ENCODE measurements at places on chromosomes 6 and 20.

- DNase-seq: no peak
Observed at GRCh38 chr6:85405175-85405852, 44.6 kb upstream of the NT5E start.

GRCh38 chr20:56736285-56736857 lies 107.3 kb downstream of the TFAP2C start:
- DNase-seq: no peak

- no peak for DNase-seq
Observed at GRCh38 chr20:2701671-2702081, 9.1 kb downstream of the EBF4 start.

DNA sequence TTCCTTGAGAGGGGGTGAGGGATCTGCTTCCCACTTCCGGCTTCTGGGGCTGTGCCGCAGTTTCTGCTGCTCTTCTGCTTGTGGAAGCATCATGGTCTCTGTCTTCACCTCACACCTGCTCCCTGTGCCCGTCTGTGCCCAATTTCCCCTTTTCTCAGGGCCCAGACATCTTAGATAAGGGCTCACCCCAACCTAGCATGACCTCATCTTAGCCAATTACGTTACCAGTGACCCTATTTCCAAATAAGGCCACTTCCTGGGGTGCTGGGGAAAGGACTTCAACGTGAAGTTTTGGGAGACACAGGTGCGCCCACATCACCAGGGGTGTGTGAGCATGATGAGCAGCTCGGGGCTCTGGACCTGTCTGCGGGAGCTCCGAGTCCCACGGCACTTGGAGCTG lies 20.7 kb upstream of the RBBP8NL start:
- DNase-seq: no peak

- no peak for DNase-seq
Observed at GRCh38 chr6:168179702-168180382, 100.8 kb upstream of the FRMD1 start.

DNA sequence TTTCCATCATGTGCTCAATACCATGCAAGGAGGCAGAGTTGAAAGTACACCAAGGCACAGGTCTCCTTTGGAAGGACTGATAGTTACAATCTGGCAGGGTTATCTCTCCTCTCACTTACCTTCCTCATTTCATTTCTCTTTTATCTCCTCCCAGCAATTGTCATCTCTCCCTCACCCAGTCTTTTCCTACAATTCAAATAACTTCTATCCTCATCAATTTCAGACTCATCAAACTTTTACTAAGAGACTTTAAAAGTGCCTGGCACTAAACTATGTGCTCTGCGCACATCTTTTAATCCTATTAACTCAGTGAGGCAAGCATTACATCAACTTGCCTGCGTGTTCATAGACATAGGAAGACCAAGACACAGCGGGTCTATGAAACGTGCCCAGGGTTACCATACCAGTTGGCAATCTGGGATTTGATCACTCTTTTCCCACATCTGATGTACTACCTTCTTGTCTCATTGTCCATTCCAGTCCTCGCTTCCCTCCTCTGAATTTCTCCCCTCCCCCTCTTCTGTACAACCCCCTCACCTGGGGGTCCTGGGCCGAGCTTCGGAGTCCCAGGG lies 1.2 kb downstream of the VARS1 start:
- DNase-seq: no peak

All from NCI-H187 treated with DMSO at 0.1 percent for 48 hours (cell line).